Central memory CD8-positive, alpha-beta T cell (primary cell): ENCODE measurements at places on chromosomes 1 and 21.
A peak's percentile ranks its signal among the peaks of the same experiment; 100 is the strongest.

GRCh38 chr1:59052166-59052590 lies 244.7 kb upstream of the FGGY start:
- no peak overlapping the region for H3K4me3 ChIP-seq
- H3K4me1 ChIP-seq, result peaks cover 8% of the 10 kb centered on the region

GRCh38 chr1:83950106-83950661 lies 48.7 kb downstream of the TTLL7 start:
- DNase-seq, result no peak
- H3K27ac ChIP-seq, result no peak overlapping the region
- H3K4me1 ChIP-seq, result no peaks in the 10 kb centered on the region
- H3K36me3 ChIP-seq, result peaks cover 1% of the 10 kb centered on the region
- no peak overlapping the region for H3K4me3 ChIP-seq
- H3K27me3 ChIP-seq, result peaks cover 41% of the 10 kb centered on the region

GRCh38 chr1:192516776-192517297 lies 58.7 kb upstream of the RGS1 start:
- no peak for DNase-seq
- H3K4me3 ChIP-seq, result peak overlapping the region; percentile 75
- H3K27ac ChIP-seq, result peak overlapping the region; percentile 90
- H3K27me3 ChIP-seq, result no peaks in the 10 kb centered on the region
- H3K36me3 ChIP-seq, result peaks cover 8% of the 10 kb centered on the region

GRCh38 chr1:37616330-37616729 lies 18.4 kb downstream of the RSPO1 start:
- peaks cover 57% of the 10 kb centered on the region for H3K27me3 ChIP-seq
- no peak overlapping the region for H3K4me3 ChIP-seq
- H3K36me3 ChIP-seq, result no peaks in the 10 kb centered on the region
- H3K4me1 ChIP-seq, result no peaks in the 10 kb centered on the region
- DNase-seq, result no peak

DNA sequence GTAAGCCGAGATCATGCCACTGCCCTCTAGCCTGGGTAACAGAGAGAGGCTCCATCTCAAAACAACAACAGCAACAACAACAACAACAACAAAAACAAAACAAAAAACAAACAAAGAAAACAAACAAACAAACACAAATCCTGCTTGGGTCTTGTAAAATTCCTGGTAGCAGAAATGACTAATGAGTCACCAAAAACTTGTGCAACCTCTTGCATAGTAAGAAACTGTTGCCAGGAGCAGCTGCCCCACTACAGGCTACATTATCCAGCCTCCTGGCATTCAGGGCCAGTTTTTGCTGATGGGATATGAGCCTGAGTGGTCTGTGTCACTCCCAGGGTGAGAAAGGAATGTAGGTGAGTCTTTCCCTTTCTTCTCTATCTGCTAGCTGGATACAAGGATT lies 245.4 kb downstream of the TNR start:
- H3K27me3 ChIP-seq, result peaks cover 65% of the 10 kb centered on the region
- no peak overlapping the region for H3K27ac ChIP-seq
- H3K36me3 ChIP-seq, result no peaks in the 10 kb centered on the region
- H3K4me3 ChIP-seq, result no peak overlapping the region
- no peaks in the 10 kb centered on the region for H3K4me1 ChIP-seq

DNA sequence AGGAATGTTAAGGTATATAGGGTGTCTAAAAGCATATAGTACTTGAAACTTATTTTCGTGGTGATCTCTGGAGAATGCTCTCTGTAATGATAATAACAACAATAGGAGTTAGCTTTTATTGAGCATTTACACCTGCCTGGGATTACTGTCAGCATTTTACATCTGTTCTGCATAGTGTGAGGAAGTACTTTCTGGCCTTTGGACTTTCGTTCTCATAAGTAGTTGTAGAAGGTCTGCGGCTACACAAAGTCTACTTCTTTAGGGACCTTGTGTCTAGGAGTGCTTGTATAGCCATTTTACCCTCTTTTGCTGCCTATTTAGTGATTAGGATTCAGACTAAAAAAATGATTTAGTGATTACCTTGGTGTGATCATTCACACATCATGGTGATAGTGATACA lies 103.6 kb upstream of the GPR52 start:
- DNase-seq, result no peak
- no peaks in the 10 kb centered on the region for H3K27me3 ChIP-seq
- no peak overlapping the region for H3K4me3 ChIP-seq
- peaks cover 46% of the 10 kb centered on the region for H3K4me1 ChIP-seq
- H3K36me3 ChIP-seq, result peaks cover 2% of the 10 kb centered on the region
- H3K27ac ChIP-seq, result no peak overlapping the region

- H3K4me3 ChIP-seq, result no peak overlapping the region
- H3K36me3 ChIP-seq, result peaks cover 3% of the 10 kb centered on the region
- peaks cover 62% of the 10 kb centered on the region for H3K27me3 ChIP-seq
These were observed 8.7 kb downstream of the PLA2G2D start for GRCh38 chr1:20110679-20111078.

GRCh38 chr1:224201853-224202252 lies 18.8 kb downstream of the DEGS1 start:
- no peaks in the 10 kb centered on the region for H3K27me3 ChIP-seq
- peaks cover 6% of the 10 kb centered on the region for H3K4me1 ChIP-seq
- H3K27ac ChIP-seq, result no peak overlapping the region
- H3K36me3 ChIP-seq, result no peaks in the 10 kb centered on the region

DNA sequence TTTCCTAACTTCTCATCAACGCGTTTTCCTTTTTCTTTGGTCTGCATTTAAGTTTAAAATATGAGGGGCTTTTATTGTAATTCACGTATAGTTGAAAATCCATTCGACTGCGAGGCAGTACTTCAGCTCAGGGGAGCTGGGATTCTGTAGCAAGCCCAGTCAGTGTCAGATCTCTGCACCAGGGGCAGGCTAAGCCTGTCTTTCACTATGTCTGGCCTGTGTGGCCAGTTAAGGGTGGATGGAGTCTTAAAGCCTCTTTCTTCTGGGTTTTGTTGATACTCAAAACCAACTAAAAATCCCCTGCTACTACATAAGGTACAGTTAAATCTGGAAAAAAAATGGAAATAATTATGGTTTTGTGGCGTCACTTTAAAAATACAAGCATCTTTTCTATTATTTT lies 124.7 kb downstream of the TYW3 start:
- no peak overlapping the region for H3K4me3 ChIP-seq
- no peaks in the 10 kb centered on the region for H3K4me1 ChIP-seq
- no peak overlapping the region for H3K27ac ChIP-seq
- DNase-seq, result no peak
- H3K27me3 ChIP-seq, result no peaks in the 10 kb centered on the region

DNA sequence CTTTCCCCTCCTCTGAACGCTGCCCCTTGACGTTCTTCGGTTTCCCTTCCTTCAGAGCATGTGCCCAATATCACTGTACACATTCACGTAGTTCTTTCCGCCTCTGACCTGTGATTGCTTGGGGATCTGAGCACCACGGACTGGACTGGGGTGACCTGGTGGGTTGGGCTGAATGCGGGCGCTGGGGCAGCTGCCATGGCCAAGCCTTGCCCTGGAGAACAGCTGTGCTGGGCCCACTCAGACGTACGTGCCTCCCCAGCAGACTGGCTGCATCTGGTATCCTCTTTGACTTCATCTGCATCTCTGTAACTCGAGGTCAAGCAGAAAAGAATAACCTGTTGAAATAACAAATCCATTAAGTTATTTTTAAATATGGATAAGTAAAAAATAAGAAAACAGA lies 35.1 kb upstream of the DISC1 start:
- H3K36me3 ChIP-seq, result peaks cover 1% of the 10 kb centered on the region
- no peak for DNase-seq
- no peaks in the 10 kb centered on the region for H3K4me1 ChIP-seq

GRCh38 chr21:42833439-42833815 lies 45.9 kb downstream of the WDR4 start:
- peak overlapping the region; percentile 58 for H3K4me3 ChIP-seq
- DNase-seq, result peak; percentile 21
- H3K4me1 ChIP-seq, result peaks cover 26% of the 10 kb centered on the region
- peaks cover 8% of the 10 kb centered on the region for H3K36me3 ChIP-seq
- H3K27ac ChIP-seq, result no peak overlapping the region

DNA sequence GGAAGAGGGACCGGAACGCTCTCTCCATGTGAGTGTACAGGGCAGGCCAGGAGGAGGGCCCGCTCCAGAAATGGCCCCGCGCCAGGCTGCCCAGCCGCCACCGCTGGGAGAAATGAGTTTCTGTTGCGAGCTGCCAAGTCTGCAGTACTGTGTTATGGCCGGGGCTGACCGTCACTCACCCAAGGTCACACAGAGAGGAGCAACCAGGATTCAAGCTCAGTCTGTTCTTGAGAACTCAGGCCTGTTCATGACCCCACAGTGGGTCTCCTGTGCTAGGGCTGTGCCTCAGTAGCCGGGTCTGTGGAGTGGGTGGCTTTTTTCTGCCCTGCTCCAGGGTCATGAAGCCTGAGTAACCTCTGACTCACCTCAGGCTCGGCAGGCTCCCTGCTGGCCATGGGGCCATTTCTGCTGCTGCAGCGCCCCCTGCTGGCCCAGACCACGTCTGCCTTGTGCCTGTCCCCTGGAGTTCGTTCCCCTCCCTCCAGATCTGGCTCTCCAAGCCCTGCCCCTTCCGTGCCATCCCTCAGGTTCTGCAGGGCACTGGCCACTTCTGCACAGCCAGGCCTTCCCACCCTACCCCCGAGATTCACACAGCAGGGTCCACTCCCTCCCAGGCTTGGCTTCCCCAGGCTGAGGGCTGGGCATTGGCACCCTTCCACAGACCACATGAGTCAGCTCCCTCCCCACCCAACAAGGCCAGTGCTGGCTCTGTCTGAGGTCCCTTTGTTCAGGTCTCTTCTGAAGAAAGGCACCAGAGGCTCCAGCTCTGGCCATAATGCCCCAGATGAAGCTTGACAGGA lies 51.8 kb downstream of the EDN2 start:
- no peaks in the 10 kb centered on the region for H3K4me1 ChIP-seq
- peaks cover 63% of the 10 kb centered on the region for H3K27me3 ChIP-seq
- no peak overlapping the region for H3K4me3 ChIP-seq
- no peak overlapping the region for H3K27ac ChIP-seq

- H3K4me3 ChIP-seq, result no peak overlapping the region
- DNase-seq, result no peak
- H3K4me1 ChIP-seq, result no peaks in the 10 kb centered on the region
- H3K27me3 ChIP-seq, result no peaks in the 10 kb centered on the region
These were observed 38.4 kb upstream of the CD101 start for GRCh38 chr1:116962987-116963639.

GRCh38 chr1:164991763-164992314 lies 364.7 kb downstream of the LMX1A start:
- H3K4me3 ChIP-seq, result no peak overlapping the region
- DNase-seq, result no peak
- no peaks in the 10 kb centered on the region for H3K27me3 ChIP-seq
- H3K36me3 ChIP-seq, result no peaks in the 10 kb centered on the region

DNA sequence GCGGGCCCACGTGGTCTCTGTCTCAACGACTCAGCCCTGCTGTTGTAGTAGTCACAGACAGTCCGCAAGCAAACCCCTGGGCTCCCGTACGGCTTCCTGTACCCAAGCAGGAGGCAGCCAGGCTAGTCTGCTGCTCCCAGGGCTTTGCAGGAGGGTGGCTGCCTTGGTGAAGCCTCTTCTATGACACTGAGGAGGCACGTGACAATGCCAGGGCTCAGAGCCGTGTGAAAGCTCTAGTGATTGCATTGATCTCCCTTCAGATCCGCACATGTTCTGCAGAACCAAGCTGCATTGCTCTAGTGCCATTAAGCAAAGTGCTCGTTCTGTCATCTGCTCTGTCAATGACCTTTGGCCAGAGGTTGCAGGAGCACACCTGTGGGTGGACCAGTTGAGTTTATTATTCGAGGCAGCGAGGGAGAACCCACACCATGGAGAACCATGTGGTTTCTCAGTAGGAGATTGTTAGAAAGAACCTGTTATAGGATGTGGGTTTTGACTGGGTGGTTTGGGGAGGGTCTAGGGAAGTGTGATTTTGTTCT lies 18.0 kb downstream of the UMODL1 start:
- no peak overlapping the region for H3K4me3 ChIP-seq
- H3K27me3 ChIP-seq, result peaks cover 24% of the 10 kb centered on the region
- H3K36me3 ChIP-seq, result no peaks in the 10 kb centered on the region
- DNase-seq, result no peak
- no peak overlapping the region for H3K27ac ChIP-seq
- H3K4me1 ChIP-seq, result peaks cover 17% of the 10 kb centered on the region

GRCh38 chr1:231929311-231929710 lies 302.7 kb downstream of the DISC1 start:
- H3K4me1 ChIP-seq, result peaks cover 16% of the 10 kb centered on the region
- H3K4me3 ChIP-seq, result peak overlapping the region; percentile 15
- no peaks in the 10 kb centered on the region for H3K27me3 ChIP-seq
- peaks cover 2% of the 10 kb centered on the region for H3K36me3 ChIP-seq
- H3K27ac ChIP-seq, result no peak overlapping the region

GRCh38 chr1:208159555-208160258 lies 84.5 kb downstream of the PLXNA2 start:
- no peak for DNase-seq
- no peaks in the 10 kb centered on the region for H3K36me3 ChIP-seq
- H3K27me3 ChIP-seq, result peaks cover 62% of the 10 kb centered on the region
- no peak overlapping the region for H3K27ac ChIP-seq
- H3K4me3 ChIP-seq, result no peak overlapping the region

- DNase-seq, result no peak
- H3K4me3 ChIP-seq, result no peak overlapping the region
- H3K27ac ChIP-seq, result no peak overlapping the region
- H3K36me3 ChIP-seq, result peaks cover 2% of the 10 kb centered on the region
- H3K27me3 ChIP-seq, result no peaks in the 10 kb centered on the region
These were observed 383.5 kb downstream of the OMA1 start for GRCh38 chr1:58162952-58163550.

DNA sequence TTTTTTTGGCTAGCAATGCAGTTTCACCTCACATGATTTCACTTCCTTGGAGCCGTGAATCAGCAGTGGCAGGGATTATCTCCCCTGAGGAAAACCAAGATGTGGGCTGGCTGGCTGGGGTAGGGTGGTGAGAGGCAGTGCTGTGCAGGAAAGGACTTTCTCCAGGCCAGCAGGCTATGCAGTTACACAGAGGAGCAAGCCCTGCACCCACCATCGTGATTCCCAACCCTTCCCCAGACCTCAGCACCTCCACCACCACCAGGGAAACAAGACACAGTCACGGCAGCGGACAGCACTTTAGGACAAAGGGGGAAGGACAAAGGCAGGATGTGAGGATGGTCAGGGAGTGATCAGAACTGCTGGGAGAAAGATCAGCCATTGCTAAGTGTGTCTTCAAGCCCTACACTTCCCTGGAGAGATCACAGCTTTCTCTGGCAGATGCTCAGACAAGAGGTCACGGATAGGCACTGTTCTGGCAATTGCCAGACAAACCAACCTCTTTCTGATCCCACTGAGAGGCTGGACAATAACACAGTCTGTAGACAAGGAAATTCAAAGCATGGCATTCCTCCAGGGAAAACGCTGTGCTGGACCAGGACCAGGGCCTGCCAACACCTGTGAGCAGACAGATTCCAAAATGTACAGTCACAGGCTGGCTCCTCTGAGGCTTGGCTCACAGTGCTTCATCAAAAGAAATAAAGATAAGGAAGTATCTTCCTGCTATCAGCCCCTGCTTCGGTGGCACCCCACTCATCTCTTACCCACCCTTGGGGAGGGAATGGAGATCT lies 509.4 kb downstream of the SMYD3 start:
- no peak overlapping the region for H3K4me3 ChIP-seq
- no peak for DNase-seq
- H3K27ac ChIP-seq, result no peak overlapping the region
- H3K27me3 ChIP-seq, result no peaks in the 10 kb centered on the region
- H3K36me3 ChIP-seq, result peaks cover 2% of the 10 kb centered on the region
